H54 (cell line): ENCODE measurements at places on chromosomes 2 and 18.

DNA sequence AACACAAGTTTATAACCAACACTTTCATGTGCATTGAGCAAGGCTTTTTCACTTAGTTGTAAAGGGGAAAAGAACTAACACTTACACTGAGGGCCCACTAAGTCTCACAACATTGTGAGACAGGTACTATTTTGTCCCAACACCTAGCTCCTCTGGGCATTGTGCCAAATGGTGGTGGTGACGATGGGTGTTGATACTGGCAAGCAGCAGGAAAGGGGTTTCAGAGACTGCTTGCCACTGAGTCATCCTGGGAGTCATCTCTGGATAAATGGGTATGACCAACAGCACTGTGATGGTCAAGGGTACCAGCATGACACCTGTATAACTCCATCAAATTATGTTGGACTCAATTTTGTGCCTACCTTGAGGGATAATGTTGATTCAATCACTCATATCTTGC lies 138.8 kb upstream of the ITGA6 start:
- DNase-seq = peak; percentile 26

DNA sequence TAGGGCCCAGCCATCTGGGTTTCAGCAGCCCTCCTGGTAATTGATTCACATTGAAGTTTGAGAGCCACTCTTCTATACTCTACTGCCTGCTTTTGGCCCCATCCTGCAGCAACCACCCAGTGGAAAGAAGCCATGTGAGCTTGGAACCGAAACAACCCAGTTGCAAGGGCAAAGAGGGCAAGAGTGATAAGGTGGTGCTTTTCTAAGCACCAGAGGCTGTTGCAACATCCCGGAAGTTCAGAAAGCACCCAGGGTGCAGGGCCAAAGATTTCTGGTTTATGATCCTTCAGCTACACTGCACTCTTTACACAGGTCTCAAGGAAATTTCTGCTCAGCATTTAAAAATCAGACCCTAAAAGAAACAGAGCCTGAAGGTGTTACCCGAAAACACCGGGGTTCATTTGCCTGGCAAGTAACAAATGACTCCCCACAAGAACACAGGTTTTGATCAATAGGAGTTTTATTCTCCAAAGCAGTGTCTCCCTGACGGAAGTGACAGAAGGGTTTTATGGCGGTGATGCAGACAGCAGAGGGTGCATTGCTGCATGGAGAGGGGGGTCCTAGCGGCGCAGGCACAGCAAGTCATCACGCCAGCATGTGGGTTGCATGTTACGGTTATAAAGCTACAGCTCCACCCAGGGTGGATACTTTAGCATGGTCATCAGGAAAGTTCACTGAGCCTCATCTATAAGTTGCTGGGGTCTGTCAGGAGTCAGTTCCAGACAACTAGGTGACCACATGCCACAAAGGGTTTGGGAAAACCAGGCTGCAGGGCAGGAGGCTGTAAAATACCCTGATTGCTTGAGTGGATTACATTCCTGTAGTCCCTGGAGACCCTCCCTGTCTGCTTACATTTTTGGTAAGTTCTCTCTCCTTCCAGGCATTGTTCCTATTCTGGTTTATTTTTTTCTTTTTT lies 28.8 kb upstream of the TMEM37 start:
- no peak for DNase-seq

GRCh38 chr2:108829578-108830310 lies 43.2 kb downstream of the CCDC138 start:
- no peak for DNase-seq

- no peak for DNase-seq
Measured at GRCh38 chr18:13268158-13269012, 49.8 kb downstream of the LDLRAD4 start.

- no peak for DNase-seq
Measured at GRCh38 chr2:231680992-231681852, 27.1 kb upstream of the PTMA start.

DNA sequence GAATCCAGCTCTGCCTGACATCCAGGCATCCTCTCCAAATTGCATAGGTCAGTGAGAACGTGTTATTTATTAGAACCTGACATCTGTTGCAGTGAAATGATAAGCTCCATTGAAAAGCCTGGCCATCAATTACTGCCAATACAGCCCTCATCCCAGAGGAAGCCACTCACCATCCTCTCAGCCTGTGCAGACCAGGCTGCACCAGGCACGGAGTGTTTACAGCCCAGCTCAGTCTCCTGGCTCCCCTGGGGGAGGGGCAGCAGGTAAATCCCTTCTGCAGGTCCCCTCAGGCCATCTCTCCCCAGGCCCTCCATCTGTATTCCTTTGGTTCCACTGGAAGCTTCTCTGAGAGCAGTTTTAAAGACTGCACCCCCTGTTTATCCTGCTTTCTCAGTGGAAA lies 82.6 kb upstream of the FOSL2 start:
- no peak for DNase-seq

DNA sequence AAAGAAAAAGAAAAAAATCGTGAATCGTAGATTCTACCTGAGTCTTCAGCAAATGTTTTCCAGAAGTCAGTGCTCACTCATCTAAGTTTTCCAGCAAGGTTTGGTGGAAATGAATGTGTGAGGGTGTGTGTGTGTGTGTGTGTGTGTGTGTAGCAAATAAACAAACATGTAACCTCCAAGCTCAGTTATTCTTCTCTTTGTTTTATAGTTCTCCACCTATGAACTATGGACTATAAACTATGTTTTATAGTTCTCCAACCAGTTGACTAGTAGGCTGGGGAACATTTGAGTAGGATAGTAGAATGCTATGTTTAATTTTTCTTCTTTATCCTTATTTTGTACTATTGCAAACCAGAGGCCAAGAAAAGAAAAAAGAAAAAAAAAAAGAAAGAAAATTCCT lies 44.6 kb upstream of the SERPINE2 start:
- DNase-seq = no peak

DNA sequence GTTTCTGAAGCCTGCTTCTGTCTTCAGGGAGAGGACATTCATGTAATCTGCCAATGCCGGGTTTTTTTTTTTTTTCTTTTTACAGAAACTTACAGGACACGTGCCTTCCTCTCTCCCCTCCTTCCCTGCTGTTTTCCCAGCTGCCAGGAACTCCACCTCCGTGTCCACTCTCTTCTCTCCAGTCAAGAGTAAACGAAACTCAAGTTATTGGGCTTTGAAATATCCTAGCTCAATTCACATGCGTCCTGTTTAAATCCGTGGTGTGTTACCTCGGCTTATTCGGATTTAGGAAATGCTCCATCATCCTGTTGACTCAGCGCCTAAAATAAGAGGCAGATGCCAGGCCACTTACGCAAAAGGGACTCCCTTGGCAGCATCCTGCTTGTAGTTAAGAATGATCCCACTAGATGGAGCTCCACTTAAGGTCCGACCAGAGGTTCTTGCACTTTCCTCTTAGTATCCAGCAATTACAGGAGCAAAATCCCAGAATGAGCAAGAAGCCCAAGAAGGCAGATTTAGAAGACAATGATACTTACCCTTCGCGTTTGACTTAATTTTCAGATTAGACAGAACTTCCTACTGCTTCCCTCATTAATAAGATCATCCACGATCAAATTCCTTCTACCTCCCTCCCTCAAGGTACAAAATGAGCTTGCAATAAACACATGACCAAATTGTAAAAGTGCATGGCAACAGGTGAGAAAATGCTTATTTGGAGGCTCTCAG lies 97.2 kb upstream of the ZCCHC2 start:
- no peak for DNase-seq

DNA sequence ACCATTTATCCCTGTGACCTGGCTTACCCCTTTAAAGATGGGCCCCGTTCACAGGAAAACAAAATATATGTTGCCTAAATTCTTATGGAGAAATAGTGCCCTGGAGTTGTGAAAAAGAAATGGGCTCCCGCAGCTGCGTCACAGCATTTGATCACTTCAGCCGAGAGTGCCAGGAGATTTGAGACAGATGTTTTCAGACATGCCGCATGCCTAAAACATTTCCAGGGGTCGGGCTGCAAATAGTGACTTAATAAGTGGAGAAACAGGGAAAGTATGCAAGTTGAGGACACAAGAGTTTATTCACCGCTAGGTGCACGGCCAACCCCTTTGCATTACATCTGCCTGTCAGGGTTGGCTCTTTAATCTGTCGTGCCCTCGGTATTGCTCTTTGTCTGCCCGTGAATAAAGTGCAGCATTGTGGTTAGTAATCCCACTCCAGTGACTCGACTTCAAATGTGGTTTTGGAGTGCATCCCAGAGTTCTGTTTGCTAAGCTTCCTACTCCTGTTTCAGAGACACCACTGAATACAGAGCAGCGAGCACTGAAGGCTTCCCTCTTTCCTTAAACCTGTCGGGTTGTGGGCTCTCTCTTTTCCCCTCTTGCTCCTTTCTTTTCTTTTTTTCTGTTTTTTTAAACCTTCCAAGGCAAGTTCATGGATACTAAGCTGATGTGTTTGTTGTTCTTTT lies 187.5 kb downstream of the LTBP1 start:
- DNase-seq = peak; percentile 51

DNA sequence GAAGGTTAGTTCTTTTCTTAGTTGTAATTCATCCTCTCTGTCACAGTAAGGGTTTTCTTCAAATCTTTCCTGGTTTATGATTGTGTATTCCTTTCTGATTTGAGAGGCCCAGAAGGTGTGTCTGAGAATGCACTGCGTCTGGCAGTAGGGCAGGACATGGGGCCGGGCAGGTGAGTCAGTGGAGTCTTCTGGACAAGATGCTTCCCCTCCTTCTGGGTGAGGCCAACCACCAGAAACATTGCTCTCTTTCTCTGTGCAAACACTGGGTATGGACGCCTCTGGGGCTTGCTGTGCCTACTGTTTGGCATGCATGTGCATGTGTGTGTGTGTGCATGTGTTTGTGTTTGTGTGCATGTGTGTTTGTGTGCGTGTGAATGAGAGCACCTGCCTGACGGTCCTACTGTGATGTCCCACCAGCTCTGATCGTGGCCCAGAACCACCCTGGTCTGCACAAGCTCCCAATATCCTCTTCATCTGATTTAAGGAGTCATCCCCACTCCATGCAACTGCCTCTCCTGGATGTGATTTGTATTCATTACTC lies 93.2 kb upstream of the DLX2 start:
- DNase-seq = no peak

DNA sequence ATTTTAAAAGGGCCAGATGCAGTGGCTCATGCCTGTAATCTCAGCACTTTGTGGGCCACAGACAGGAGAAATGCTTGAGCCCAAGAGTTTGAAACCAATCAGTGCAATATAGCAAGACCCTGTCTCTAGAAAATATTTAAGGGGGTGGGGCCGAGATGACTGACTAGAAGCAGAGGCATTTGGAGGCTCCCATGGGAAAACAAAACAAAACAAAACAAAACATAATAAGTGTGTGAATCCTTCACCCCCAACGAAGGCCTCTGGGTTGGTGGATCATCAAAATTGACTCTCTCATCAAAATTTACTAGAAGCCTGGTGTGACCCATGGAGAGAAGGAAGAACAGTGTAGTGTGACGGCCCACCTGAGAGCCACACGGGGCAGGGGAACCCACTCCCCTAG lies 560.9 kb downstream of the LRP1B start:
- DNase-seq = no peak

- DNase-seq = no peak
Measured at GRCh38 chr18:64202863-64203262, 54.0 kb upstream of the LINC00305 start.

- DNase-seq = no peak
Measured at GRCh38 chr2:102184568-102184967, 2.3 kb upstream of the IL1RL2 start.

- DNase-seq = no peak
Measured at GRCh38 chr18:63062246-63062645, 257.3 kb downstream of the BCL2 start.

DNA sequence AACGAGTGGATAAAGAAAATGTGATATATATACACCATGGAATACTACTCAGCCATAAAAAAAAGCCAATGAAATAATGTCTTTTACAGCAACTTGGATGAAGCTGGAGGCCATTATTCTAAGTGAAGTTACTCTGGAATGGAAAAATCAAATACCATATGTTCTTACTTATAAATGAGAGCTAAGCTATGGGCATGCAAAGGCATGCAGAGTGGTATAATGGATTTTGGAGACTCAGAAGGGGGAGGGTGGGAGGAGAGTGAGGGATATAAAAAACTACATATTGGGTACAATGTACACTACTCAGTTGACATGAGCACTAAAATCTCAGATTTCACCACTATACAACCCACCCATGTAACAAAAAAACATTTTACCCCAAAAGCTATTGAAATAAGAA lies 1.7 kb upstream of the MSGN1 start:
- DNase-seq = no peak

DNA sequence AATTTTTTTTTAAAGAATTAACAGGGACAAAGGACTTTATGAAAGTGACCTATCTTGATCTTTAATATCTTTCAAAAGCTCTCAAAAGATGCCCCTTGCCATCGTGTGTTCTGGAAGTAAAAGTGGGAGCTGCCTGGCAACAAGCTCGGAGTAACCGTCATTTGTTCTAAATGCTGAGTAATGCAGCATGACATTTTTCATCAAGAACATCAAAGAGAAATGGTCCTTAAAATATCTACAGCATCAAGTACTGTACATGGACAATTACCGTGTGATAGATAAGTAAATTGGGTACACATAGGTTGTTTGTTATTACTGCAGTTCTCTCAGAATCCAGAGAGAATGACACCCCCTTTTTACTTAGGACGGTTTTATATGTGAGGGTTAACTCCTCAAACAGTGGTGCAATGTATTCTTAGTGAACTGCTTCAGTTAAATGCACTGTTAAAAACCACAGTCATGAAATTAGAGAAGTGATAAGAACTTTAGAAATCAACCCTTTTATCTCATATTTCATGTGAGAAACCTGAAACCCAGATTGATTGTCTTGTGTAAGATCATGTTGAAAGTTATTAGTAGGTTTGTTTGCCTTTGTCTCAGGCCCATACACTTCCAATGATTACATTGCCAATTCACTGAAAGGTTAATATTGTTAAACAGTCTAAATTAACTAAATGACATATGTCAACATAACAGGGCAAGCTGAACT lies 90.6 kb upstream of the HNMT start:
- DNase-seq = no peak

- no peak for DNase-seq
Measured at GRCh38 chr2:14018620-14019019, 613.9 kb upstream of the LRATD1 start.

- DNase-seq = no peak
Measured at GRCh38 chr2:3009005-3009404, 368.6 kb downstream of the EIPR1 start.

DNA sequence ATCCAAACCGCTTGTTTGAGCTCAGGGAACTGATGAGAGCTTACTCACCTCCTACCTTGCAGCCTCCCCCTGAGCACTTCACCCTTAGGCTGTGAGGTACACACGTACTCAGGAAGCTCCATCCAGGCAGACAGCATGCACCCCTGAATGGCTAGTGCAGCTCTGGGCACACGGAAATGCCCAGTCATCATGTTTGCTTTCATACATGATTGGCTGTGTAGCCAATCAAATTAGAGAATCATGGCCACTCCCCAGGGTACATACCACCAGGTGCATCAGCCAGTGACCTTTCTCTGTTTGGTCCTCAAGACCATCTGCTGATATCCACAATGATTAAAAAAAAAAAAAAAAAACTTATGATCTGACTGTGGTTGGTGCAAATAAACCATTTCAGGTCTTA lies 42.1 kb downstream of the RNF152 start:
- no peak for DNase-seq
